Bone marrow (tissue), 2 donors: ENCODE measurements at places on chromosomes 2 and 18.

DNA sequence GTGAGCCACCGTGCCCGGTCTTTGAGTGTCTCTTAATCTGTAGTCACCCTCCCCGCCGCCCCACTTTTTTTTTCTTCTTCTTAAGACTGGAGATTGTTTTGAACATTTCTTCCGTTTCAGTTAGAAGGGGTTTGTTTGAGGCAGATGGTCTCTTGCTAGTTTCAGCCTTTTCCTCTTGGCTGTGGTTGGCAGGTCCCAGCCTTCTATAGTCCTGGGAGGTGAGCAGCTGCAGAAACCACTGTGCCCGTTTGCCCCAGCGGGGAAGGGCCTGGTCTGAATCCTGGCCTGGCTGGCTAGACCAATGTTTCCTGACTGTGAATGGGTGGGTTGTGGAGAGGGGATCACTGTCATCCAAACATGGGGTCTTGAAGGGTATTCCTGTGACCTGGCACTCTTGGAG, 30.1 kb upstream of the MCFD2 start:
- DNase-seq = no peak

DNA sequence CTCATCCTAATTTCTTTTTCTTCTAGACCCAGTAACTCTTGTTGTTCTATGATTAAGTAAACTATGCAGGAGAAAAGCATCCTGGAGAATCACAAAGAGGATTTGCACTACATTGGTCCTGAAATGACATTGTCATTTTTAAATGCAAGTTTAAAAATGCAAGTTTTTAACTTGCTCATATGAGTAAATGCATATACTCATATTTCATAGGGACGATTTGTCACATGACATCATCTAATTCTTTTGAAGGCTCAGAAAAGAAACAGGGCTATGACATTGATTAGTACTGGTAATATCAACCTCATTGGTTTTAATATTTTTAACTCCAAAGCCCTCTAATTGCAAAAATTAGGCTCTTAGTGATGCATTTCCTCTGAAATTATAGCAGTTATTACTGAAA, 324.4 kb downstream of the LRRTM1 start:
- DNase-seq = no peak

- no peak for DNase-seq
These were observed 2.5 kb upstream of the CNDP2 start for GRCh38 chr18:74493689-74494088.

DNA sequence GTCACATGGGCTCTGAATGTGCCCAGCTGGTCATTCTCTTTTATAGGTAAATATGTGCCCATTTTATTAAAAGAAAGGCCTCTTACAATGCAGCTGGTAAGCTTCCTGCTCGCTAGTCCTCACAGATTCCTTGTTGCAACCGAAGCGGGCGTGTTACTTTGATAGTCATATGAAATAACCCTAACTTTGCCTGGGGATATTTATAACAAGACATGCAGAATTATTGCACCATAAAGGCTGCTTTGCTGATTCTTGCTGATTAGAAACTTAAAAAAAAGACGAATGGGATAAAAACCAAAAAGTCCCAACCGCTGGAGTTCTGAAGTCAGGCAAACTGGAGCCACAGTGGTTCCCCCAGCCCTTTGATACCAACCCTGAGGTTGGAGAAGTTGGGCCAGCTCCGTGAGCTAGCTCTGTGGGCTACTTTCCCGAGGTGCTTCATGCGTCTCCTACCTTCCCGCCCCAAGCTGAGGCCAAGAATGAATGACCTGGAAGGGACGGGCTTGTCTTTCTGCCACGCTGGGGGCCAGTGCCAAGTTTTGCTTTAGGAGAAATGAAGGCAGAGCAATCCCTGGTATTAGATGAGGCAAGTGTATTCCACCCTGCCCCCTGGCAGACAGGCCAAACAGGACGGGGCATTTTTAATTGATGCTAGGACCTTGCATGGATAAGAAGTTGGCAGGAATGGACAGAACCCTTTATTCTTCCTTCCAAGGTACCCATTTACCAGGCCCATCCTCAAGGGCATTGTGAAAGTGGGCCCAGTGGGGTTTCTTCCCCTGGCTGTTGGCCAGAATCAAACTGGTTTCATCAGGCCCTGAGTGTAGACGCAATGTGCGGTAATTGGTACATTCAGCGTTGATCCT, 140.4 kb downstream of the KCTD1 start:
- DNase-seq = no peak

GRCh38 chr2:200089756-200090109, 134.4 kb downstream of the MAIP1 start:
- DNase-seq = no peak

DNA sequence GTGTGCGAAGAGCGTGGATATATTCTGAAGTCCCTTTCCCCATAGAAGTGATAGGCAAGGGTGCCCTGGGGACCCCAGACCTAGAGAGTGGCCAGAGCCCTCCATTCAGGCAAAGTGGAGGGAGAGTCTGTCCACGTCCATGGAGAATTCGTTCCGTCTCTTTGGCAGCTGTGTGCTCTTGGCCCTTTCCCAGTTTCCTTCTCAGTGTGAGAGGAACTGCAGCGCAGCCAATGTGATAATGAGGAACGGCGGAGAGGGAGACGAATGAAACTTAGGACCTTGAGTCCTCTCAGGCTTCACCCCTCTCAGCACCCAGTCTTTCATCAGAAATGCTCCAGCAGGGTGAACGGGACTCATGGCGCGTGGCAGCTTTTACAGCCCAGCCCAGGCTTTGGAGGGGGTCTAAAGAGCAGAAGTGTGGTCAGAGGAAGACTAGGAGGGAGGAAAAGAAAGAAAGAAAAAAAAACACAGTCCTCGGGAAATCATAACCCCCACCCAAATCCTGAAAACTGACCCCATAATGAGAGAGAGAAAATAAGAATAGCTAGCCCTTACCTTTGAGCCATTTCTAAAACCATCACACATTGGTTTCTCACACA, 95.0 kb upstream of the RIOK3 start:
- no peak for DNase-seq

DNA sequence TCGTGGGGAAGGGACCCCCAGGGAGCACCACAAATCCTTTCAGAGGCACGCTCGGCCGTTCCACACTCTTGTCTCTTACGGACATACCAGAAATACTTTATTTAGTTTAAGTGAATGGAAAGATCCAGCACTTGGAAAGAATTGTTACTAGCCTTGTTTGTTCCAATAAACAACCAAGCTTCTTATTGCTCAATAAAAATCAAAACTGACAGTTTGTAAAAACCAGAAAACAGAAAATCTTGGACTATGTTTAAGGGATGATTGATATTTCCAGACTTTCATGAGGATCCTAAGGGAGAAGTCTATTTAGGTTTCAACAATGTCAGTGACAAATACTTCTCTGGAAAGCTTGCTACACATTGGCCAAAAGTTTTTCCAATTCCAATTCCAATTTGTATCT, 31.6 kb upstream of the CCBE1 start:
- no peak for DNase-seq

DNA sequence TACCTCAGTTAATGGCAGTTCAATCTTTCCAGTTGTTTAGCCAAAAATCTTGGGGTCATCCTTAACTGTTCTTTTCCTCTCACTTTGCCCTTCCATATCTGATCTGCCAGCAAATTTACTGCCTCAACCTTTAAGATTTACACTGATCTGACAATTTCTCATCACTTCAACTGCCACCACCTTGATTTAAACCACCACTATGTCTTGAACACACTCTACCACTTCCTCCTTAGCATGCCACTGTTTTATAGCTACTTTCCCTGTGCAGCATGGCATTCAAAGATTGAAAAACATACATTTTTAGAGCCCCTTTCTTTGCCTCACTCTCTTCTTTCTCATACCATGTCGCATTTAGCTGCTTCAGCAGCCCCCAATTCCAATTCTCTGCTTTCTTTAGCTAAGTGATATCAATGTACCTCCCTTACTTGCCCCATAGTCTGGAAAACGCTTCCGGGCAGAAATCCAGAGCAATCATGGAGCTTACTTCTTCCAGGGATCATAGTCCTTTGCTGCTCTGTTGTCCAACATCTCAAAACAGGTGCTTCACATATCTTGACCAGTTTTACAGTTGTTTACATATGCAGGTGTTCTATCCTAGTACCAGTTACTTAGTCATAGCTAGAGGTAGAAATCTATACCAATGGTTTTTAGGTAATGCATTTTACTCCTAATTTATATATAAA, 10.9 kb downstream of the PGAP1 start:
- DNase-seq = no peak

- DNase-seq = no peak
These were observed 266.6 kb downstream of the ETAA1 start for GRCh38 chr2:67663776-67664175.

GRCh38 chr2:192437653-192438052, 242.9 kb upstream of the TMEFF2 start:
- DNase-seq = no peak

DNA sequence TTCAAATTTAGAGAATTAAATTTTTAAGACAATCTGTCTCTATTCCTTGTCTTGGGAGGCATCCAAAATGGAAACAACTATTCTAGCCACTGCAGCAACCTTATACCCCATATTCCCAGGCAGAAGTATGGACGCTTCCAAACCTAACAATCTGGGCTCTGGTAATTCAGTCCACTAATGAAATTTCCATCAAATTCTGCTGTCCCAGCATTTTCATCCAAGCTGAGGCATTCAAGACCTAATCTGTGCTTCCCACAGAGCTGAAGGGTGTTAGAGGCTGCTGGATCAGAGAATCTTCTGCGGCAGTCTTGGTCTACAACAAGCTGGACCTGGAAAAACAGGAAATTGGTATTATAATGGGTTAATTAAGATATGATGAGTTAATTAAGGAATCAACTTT, 42.5 kb upstream of the CYRIA start:
- DNase-seq = no peak

- no peak for DNase-seq
These were observed 211.6 kb upstream of the MMADHC start for GRCh38 chr2:149799013-149799705.

DNA sequence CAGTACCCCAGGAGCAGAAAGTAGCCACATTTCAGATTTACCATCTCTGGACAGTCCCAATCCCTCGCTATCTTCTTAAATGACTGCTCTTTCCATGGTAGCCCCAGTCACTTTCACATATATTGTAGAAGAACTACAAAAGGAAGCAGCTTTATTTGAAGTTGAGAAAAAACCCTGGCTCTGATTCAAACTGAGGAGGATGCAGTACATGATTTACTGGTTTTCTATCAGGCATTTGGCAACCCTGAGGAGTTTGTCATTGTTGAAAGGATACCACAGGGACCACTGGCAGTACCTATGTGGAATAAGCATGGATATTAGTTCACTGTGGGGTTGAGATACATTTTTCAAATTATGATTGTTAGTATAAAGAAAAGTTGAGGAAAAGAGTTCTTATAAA, 640.9 kb upstream of the SETBP1 start:
- no peak for DNase-seq

- no peak for DNase-seq
These were observed 1896.0 kb upstream of the PIK3C3 start for GRCh38 chr18:40058811-40059570.

GRCh38 chr2:206641226-206641625, 1.1 kb upstream of the FAM237A start:
- DNase-seq = no peak

DNA sequence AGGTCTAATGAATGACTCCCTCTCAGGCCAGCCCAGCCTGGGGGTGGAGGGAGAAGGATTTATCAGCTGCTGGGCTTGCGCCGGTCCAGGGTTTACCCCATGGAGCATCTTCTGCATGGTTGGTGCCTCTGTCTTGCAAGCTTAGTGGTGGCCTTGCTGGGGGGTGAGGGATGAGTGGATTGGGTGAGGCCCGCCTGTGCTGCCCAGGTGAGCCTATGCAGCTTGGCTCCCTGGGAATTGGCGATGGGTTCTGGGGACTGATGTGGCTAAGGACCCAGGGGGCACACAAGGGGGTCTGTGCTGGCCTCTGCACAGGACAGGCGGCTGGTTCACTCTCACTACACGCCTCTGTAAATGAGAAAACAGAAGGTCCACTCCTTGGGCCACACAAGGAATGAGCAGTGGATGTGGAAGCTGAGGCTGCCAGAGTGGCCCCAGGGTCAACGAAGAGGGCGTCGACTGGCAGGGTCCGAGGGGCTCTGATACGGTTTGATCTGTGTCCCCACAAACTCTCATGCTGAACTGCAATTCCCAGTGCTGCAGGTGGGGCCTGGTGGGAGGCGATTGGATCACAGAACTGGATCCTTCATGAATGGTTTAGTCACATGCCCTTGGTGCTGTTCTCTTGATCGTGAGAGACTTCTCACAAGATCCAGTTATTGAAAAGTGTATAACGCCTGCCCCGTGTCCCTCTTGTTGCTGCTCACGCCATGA, 151.6 kb upstream of the HDAC4 start:
- no peak for DNase-seq

GRCh38 chr2:111171337-111171930, 50.7 kb downstream of the BCL2L11 start:
- no peak for DNase-seq

- DNase-seq = no peak
These were observed 71.9 kb upstream of the NFU1 start for GRCh38 chr2:69509011-69509749.

DNA sequence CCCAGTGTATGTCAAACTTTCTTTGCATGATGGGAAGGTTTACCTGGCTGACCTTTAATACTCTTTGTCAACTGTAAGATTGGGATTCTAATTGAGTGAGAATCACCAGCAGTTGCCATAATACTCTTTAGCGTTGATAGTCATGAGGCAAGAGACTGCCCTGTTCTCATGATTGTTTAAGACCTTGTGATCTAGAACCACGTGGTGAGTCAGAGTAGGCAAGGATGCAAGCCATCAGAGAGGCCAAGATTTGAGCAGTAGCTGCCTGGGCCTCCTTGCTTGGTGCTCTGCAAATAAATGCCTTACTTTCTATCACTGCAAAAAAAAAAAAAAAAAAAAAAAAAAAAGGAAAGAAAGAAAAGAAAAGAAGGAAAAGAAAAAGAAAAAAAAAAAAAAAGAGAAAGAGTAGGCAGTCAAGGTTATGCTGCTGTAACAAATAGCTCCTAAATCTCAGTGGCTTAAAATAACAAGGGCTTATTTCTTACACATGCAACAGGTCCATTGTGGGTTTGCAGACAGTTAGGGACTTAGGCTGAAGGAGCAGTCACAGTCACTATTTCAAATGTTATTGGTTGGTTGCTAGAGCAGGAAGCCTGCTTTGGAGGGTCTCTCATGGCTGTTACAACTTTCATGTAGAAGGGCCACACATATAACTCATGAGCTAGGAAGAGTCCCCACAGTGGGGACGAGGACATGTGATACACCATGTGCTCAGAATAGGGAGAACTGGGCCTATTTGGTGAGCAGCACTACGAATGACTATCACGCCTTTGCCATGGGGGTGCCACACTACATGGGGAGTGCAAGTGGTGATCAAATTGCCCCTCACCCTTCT, 21.7 kb downstream of the IL1R2 start:
- no peak for DNase-seq

GRCh38 chr2:203532957-203533658, 2.0 kb downstream of the RAPH1 start:
- no peak for DNase-seq

GRCh38 chr18:34787931-34788532, 77.9 kb downstream of the DTNA start:
- peak; percentile 12 for DNase-seq
